Left hindlimb (tissue), 1 donor: ENCODE measurements at places on chromosomes 12 and 14.

DNA sequence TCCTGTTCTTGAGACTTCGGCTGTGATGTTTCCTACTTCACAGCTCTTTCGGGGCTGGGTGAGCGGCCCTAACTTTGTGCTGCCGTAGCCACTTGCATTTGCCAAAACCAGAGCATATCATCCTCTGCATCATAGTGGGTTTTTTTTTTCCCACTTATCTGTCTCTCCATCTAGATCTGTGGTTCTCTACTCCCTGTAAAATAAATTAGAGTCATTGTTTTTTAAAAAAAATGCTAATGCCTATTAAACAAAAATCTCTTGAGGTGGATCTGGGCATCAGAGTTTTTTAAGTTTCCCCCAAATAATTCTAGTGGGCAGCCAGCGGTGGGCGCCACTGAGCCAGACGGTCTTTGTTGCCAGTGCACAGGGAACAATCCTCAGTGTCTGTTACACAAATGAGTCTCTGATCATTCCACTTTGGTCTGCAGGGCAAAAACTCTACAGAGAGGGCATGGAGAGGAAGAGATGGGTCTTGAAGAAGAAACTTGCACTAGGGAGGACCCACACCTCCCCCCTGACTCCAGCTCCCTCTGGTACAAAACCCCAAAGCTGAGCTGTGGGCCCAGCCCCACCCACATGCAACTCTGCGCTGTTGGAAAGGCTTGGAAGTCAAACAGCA lies 62.4 kb upstream of the BCL2L14 start:
- no peak for DNase-seq

DNA sequence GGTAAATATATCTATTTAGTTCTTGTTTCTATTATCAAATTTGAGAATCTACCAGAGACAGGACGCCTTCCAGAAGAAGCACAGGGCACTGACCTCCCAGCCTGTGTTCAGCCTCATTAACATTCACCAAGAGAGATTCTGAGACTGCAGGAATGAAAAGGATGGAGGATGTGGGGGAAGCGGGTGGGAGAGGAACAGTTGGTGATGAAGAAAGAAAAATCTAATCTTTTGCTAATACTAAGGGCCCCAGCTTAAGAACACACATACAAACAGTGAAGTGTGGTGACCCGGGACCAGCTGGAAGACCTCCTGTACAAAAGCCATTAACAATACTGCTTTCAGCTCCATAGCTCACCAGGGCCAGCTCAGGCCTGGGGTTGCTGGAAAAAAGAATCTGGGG lies 160.5 kb downstream of the NUAK1 start:
- no peak for DNase-seq

GRCh38 chr14:76268047-76268431 lies 107.9 kb upstream of the ESRRB start:
- DNase-seq = no peak

- no peak for DNase-seq
Measured at GRCh38 chr14:36333119-36333518, 12.7 kb upstream of the MBIP start.
